ENCODE measurements at places on chromosomes 2 and 18.

DNA sequence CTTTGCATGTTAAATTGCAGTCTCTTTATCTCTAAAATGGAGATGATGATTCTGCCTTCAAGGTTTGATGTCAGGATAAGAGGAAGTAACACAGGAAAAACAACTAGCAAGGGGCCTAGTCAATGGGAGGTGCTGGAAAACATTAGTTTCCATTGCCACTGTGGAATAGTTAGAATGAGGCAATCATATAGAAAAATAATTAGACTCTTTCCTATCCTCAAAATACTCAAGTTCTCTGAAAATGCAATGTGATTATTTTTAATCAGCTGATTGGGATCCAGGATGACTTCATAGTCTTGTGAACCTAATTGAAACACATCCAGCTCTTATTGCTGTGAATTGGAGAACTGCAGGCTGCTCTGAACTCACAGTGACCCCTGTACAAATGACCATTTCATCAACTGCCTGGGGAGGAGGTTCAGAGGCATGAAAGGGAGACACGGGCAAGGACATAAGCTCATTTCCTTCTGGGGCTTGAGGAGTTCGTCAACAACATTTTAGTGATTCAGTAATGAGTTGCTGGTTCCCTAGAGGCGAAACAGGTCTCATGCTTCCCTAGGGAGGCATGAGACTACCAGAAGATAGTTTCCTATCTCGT, 422.5 kb downstream of the LPIN1 start:
- DNase-seq = no peak

GRCh38 chr2:219571311-219572236, at the start of gene OBSL1:
OBSL1 (minus strand) TSS chr2:219571539; CDS start chr2:219571232, 307 bp downstream.
- DNase-seq = peak; percentile 67

GRCh38 chr2:232896720-232897597, 26.9 kb downstream of the SNORC start:
- DNase-seq = no peak

DNA sequence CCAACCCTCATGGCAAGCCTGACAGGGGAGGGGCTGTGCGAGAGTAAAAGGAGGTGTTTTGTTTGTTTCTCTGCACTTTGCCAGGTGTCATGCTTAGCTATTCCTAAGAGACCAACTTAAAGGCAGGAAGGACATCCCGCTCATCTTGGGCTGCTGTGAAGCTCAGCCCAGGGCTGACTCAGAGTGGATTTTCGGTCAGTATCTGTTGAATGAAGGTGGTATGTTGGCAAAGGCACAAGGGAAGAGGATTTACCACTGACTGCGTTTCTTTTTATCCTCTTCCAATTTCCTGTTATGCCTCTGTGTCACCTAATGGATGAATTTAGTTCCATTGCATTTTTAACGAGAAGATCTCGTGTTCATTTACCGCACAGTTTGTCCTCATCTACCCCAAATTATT, 18.9 kb downstream of the TRPM8 start:
- DNase-seq = no peak

DNA sequence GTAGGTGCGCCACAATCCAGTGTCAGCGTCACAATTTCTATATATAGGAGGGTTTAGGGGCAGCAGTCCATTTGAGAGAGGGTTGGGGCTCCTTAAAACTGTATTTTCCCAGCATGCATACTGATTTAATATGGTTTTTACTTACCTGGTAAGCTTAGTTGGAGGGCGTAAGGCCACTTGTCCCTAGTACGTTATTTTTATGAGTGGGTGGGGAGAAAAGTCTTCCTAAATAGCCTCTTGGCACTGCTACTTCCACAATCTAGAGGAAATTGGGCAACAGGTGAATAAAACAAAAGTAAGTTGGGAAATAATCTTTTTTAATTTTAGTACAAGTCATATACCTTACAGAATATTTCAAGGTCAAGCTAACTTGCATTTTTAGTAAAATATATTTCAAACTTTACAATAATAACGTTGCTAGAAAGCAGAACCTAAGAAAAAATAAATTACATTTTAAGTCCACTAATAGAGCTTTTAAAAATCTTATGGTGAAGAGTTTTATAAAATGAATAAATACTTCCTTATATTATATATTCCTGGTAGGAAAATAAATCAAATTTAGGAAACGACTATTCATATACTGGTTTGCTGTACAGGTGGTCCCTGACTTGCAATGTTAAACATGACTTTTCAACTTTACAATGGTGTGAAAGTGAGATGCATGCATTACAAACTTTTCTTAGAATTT, 20.9 kb downstream of the DHRS9 start:
- DNase-seq = no peak

- DNase-seq = no peak
These were observed 69.4 kb downstream of the TXNL1 start for GRCh38 chr18:56568986-56569385.

GRCh38 chr2:41241325-41242000, 789.6 kb upstream of the SLC8A1 start:
- DNase-seq = no peak

DNA sequence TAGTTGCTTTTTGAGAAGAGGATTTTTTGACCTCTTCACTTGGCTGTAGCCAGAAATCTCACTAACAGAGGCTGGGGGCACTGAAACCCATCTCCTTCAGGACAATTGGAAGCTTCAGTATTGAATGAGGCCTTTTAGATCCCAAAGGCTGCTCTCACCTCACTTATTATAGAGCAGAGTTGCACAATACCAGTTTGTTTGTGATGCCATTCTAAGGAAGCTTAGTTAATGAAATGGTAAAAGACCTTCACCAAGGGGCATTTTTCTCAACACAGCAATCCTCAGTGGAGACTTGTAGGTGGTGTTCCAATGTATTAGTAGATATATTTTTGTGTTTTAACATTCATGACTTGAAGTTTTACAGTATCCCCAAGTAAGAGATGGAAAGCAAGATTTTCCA, 71.0 kb upstream of the RFX8 start:
- DNase-seq = no peak

- DNase-seq = no peak
These were observed 752 bp downstream of the ASTL start for GRCh38 chr2:96137321-96138178.

DNA sequence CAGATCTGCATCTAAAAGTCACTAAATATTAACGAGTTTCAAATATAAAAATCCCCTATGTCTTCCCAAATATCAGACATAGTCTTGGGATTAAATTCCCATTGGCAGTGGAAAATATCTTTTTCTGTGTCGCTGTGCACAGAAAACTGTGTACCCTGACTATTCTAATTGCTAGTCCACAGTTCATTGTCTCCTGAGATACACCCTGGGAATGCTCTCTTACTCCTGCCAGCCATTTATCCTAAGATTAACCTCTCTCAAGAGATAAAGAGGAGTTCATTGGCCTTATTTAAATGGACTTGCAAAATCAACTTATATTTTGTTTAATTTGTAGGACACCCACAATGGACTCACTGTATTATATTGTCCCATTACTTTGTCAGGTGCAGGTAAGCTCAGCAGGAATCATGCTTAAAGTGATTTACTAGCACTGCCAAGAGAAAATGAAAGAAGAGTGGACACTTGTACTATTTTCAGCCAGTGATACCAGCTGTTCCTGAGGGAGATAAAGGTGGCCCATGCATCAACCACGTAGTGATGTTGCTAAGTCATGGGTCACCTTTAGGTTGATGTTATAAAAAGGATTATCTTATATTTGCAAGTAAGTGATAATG, 553.8 kb downstream of the PIK3C3 start:
- DNase-seq = no peak

- no peak for DNase-seq
These were observed 39.1 kb upstream of the PLEKHM3 start for GRCh38 chr2:208064220-208064961.

- DNase-seq = peak; percentile 27
These were observed 547 bp downstream of the SLC35F5 start for GRCh38 chr2:113755835-113756354.

DNA sequence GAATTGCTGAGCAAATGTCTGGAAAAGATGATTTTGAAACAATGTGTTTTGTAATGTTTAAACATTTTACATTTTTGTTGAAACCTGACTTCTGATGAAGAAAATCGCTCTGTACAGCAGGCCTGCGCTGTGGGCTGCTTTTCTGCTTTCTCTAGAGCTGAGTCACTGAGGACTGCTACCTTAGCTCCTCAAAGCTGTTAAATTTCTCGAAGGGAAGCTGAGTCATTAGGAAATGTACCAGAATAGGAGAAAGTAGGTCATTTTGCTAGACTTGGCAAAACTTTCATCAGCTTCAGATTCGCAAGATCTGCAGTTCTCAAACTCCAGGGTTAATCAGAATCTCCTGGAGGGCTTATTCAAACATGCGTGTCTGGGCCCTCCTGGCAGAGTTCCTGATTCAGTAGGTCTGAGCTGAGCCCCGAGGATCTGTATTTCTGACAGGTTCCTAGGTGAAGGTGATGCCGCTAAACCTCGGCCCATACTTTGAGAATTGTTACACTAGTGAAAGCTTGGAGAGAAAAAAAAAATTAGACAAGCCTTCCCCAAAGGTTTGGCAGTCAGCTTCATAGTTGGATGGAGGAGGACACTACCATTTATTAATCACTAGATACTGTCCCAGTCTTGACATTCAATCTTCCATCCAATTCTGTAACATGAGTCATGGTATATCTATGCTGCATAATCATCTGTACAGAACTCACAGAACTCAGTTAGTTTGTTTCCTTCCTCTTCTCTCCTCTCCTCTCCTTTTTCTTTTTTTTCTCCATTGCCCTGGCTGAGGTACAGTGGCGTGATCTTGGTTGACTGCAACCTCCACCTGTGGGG, 297.6 kb downstream of the PARD3B start:
- DNase-seq = no peak

GRCh38 chr2:17634997-17635396, 94.5 kb downstream of the VSNL1 start:
- DNase-seq = no peak
